Hippocampal formation (tissue), 2 donors: ENCODE measurements at places on chromosomes 7 and 10.
A peak's percentile ranks its signal among the peaks of the same experiment; 100 is the strongest.

- no peak for DNase-seq
Observed at GRCh38 chr10:51896849-51897248, 197.5 kb upstream of the CSTF2T start.

DNA sequence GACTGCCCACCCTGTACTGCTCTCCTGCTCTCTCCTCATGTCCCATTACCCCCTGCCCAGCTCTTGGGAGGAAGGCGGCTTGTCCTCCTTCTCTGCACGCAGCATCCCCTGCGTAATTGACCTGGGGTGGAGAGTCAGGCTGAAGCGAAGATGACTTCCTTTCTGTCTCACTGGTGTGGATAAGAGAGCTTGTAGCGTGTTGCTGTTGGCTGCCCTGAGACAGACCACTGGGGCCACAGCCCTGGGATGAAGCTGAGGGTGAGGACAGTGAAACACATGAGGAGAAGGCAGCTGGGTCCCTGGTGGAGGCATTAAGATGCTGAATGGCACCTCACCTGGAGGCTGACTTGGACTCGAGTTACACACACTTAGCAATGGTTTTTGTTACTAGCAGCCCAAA, 310.3 kb upstream of the ZNF32 start:
- no peak for DNase-seq

DNA sequence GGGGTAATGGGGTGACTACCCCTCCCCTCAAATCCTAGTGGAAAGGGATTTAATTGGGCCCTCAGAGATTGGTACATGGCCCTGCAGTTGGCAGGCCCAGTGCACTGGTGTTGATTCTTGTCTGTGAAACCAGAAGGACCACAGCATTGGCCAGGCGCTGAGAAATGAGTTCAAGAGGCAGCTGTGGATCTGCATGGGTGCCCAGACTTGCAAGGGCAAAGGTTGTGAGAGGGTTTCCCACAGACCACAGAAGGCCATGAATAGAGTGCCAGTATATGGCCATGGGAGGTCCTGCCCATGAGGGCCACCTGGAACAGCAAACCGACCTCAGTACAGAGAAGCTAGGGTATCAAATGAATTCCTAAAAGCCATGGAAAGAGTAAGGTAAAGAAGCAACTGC, 32.9 kb downstream of the TMEM168 start:
- no peak for DNase-seq

- no peak for DNase-seq
Observed at GRCh38 chr7:36965625-36966024, 241.3 kb upstream of the AOAH start.

DNA sequence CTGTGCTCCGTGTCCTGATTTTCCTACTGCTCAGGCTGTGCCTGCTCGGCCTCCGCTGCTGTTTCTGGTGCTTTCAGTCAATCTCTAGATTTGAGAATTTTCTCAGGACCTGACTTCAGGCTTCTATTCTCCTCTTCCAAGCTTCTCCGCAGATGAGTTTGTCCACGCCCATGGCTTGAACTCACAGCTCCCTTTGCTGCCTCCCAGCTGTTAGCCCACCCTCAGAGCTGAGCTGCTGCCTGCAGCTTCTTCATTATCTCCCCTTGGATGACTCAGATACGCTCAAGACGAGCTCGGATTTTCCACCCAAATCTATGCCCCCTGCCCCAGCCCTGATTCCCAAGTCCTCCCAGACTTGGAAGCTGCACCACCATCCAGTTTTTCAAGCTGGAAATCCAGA, 104.7 kb downstream of the FGFR2 start:
- no peak for DNase-seq

DNA sequence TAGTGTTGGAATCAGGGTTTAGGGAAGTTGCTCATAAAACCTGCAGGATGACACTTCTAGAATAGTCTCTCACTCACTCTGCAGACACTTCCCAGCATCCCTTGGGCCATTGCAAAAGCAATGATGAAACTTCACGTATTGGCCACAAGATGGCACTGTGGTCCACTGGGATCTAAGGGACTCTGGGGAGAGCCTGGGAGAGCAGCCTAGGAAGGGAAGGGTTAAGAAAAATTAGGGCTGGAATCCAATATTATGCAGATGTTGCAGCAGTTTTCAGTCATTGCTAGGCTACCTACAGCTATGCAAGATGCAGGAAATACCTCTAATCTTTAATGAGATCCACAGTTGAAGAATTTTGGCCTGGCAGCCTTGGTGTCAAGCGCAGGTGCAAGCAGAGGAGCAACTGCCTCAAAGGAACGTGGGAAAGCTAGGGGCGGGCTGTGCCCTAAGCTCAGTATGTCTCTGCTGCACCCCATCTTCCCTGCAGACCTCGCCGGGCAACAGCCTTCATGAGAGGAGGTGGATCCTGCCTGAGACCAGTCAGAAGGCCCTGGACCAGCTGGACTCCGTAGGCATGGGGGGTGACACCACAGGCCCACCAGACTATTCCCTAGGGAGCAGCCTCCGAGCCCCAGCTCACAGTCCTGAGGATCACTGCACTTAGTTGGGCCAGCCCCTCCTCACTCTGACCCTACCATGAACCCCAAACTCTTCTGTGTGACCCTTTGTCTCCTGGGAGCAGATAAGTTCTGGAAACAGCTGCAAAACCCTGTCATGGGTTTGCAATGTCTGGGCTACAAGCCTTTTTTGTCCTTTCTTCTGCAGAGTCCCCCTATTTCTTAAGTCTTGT, 127.9 kb upstream of the PRSS58 start:
- DNase-seq, result peak; percentile 31

GRCh38 chr7:139511315-139511714, 12.2 kb upstream of the CLEC2L start:
- no peak for DNase-seq

GRCh38 chr10:29960261-29960660, 99.1 kb downstream of the JCAD start:
- DNase-seq, result no peak

- no peak for DNase-seq
Observed at GRCh38 chr7:1248143-1248915, 15.7 kb downstream of the UNCX start.

- no peak for DNase-seq
Observed at GRCh38 chr7:70679661-70680060, 452.3 kb upstream of the GALNT17 start.

DNA sequence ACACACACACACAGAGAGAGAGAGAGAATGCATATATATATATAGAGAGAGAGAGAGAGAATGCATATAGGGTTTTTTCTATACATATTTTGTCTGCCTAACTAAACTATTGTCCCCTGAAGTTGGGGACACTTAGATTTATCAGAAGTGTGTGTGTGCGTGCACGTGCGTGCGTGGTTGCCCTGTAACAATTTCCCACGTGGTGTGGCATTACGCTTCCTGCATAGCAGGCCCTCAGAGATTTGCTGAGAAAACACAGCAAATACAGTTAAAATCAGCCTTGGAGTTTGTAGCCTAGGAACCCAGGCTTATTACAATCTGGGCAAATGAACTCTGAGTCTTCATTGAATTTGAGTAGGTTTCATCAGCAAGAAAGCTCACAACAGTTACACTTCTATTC, 14.7 kb downstream of the RNF32 start:
- DNase-seq, result no peak

GRCh38 chr7:51255536-51256208, 60.9 kb downstream of the COBL start:
- DNase-seq, result no peak

DNA sequence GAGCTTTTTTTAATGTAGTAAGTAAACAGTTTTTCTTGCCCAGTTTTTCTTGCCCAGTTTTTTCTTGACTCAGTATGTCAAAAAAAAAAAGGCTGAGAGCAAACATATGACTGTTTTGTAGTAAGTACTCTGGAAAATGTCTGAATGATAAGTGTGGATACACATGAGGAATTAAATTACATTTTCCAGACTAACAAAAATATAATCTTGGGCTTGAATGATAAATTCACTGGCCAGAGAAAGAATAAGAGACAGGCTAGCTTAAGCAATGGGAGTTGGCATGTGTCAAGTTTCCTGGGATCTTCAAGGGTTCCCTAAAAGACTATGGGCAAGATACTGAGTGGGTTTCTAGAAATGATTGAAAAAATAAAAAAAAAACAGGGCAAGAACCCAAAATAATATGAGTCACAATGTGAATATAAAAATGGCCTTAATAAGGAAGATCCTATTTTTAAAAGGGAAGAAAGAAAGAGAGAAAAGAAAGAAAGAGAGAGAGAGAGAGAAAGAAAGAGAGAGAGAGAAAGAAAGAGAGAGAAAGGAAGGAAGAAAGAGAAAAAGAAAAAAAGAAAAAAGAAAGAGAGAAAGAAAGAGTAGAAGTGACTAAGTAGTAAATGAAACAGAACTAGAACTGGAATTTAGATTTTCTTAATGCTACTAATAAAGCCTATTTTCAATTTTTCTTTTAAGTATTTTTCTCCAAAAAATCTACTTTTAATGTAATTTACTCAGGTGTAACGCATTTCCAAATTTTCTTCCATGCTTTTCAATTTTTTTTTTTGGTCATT, 60.2 kb downstream of the TFPI2 start:
- no peak for DNase-seq

DNA sequence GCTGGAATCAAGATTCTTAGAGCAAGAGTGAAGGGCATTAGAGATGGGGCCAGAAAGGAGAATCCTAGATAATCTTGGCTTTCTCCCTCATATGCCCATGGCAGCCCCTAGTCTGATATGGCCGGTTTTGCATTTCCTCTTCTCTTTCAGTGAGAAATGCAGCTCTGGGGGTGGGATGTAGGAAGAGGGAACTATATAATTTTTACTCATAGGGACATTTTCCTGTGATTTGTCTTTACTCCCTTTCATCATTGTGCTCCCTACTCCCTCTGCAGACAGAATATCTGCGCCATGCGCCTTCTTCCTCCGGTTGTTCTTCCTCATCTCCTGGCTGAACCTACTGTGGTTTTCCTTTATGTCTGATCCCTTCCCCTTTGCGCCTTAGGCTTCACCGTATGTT, 16.8 kb upstream of the CHCHD1 start:
- no peak for DNase-seq

- no peak for DNase-seq
Observed at GRCh38 chr10:48453451-48454301, 147.2 kb downstream of the MAPK8 start.

DNA sequence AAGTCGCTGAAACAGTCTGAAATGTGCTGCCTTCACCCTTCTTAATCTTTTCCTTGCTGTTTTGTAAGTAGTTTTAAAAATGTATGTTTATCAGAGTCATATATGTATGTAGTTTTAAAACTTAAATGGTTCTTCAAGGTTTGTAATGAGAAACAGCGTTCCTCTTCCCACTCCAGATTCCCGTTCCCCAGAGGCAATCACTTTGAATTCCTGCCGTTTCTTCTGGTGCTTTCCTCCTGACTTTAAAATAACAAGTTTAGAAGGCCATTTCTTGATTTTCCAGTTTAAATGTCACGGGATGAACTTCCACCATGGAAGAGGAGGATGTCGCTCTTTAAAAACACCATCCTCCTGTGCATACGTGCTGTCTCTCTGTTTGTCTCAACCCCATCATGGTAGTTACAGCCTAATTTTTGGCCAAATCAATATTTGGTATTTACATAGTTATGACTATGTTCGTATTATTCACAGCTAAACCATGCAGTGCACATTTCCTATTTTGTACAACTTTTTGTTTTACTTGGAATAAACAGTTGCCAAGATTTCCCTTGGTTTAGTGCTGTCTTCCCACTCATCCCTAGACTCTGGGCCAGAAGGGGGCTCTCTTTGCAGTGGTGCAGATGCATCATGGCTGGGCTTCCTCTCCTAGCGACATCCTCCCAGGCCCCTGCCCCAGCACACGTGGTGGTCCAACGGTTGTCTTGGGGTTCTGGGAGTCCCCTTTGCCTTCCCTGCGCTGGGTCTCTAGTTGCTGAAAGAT, 151.4 kb downstream of the PTPN20 start:
- DNase-seq, result no peak

GRCh38 chr7:25297278-25297677, 69.0 kb upstream of the NPVF start:
- DNase-seq, result no peak

DNA sequence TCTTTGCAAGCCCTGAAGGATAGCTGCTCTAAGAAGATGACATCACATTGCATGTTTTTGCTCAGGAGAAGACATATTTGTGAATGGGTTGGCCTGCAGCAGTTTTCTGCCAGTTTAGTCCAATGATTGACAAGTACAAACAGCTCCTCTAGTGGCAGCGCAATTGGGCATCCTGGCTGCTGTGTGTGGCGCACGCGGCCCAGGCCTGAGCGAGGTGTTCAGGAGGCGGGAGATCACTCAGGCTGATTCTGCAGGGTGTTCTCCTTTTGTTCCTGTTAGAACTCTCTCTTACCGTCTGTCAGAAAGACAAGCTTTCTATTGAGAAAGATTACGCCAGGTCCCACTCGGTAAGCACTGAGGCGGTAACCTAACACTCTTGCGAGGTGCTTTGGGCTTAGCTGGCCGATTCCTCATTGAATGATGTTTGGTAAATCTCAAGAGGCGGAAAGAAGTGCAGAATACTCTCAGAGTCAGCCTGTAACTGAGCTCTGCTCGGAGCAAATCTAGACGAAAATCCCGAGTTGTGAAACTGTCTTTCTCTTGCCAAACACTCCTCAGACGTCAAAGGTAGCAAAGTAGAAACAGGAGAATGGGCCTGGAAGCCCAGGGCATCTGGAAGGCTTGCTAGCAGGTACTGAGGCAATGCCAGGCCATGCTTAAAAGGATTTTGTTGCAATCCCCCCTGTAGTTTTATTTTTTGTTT, 219.2 kb upstream of the BMPER start:
- no peak for DNase-seq
